ENCODE measurements at places on chromosomes 2 and 18. TPM values are rescaled to one million over a fixed set of nuclear protein-coding genes. Genes with fewer than 3 reads are reported as not detected.

DNA sequence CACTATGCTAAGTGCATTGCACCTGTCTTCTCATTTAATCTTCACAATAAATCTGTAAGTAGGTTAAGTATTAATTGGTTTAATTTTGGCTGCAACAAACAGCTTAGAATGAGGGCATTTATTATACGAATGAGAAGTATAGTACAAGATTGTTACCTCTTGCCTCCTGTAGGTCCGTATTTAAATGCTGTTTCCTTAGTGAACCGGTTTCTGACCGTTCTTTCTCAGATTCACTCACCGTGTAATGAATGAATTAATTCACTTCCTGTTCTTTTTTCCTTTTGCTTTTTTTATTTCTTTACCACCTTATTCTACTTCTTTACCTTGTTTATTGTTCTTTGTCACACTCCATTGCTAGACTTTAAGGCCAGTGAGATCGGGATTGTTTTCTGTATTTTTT lies 153.8 kb upstream of the RASGRP3 start:
- no peaks in the 10 kb centered on the region for H3K36me3 ChIP-seq
- no peak overlapping the region for H3K4me3 ChIP-seq
- no peak overlapping the region for H3K27ac ChIP-seq

DNA sequence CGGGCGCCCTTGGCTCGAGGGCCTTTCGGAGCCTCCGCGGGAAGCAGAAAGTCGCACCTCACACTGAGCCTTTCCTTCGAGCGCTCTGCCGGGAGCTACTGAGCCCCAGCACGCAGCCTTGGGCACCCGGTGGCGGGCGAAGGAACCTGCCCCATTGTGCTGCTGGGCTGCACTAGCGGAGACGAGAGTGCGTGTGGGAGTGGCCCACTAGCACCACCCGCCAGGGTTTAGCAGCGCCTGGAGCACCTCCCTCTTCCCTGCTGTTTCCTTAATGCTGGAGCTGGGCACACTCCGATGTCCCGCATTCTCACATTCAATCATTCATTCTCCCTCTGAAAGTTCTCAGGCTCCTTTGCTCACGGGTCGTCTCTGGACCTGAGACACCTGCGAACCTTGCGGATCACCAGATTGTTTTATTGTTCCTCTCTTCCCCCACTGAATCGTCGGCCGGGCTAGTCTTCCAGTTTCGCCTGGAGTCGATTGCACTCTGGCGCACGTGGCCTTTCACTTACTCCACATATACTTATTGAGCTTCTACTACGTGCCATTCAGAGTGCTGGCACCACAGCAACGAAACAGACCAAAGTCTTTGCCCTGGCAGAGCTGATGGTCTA lies 8.5 kb upstream of the PAX3 start:
- H3K4me3 ChIP-seq = no peak overlapping the region
- H3K27ac ChIP-seq = no peak overlapping the region

GRCh38 chr18:31057051-31057450 lies 14.5 kb upstream of the DSC3 start:
- DNase-seq = no peak
- no peak overlapping the region for H3K4me3 ChIP-seq
- no peaks in the 10 kb centered on the region for H3K4me1 ChIP-seq

- DNase-seq = peak; percentile 67
- H3K27ac ChIP-seq = no peak overlapping the region
- no peak overlapping the region for H3K4me3 ChIP-seq
- H3K27me3 ChIP-seq = no peaks in the 10 kb centered on the region
- no peaks in the 10 kb centered on the region for H3K4me1 ChIP-seq
Measured at GRCh38 chr18:12934454-12935071, 13.2 kb upstream of the SEH1L start.

DNA sequence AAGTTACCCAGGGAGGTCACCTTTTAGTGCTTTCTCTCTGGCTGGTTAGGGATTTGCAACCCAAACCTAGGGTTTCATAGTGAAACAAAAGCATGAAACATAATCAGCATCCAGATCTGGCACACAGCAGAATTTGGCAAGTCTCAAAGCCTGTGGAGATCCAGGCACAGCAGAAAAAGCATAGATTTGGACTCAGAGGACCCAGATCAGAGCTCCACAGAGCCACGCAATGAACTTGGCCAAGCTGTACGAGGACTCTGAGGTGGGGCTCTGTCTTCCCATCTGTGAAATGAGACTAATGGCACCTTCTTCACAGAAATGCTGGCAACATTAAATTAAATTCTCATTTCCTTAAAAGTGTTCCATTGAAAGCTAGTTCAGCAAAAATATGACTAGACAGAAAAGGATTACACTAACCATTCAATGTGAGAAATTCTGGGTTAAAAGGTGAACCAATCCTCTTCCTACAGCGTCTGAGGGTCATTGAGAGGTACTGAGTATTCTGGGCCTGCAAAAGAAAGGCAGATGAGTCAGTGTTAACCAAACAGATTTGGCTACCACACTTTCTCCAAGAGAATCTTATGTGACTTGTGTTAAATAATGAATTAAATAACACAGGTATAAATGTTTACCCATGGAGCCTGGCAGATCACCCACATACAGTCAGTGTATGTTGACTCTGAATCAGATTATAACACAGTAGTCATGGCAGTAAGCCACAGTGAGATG lies 266.3 kb downstream of the MREG start:
- H3K27me3 ChIP-seq = no peaks in the 10 kb centered on the region
- H3K4me3 ChIP-seq = no peak overlapping the region
- DNase-seq = no peak
- no peaks in the 10 kb centered on the region for H3K36me3 ChIP-seq

DNA sequence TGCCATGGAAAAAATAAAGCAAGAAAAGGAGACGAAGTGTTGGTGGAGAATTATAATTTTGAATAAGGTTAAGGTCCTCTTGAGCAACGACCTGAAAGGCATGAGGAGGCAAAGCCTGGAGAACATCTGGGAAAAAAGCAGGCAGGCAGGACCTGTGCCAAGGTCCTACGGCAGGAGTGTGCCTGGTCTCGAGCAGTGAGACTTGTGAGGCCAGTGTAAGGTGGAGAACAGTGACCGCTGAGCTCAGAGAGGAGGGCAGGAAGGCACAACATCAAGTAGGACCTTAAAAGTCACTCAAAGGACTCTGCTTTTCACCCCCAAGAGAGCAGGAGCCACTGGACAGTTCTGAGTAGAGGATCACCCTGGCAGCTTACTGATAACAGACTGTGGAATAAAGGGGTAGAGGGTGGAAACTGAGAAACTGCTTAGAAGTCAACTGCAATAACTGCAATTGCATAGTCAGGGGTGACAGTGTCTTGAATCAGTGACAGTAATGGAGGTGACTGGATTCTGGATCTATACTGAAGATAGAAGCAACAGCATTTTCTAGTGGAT lies 3.5 kb downstream of the NOL10 start:
- no peaks in the 10 kb centered on the region for H3K27me3 ChIP-seq
- H3K27ac ChIP-seq = no peak overlapping the region
- no peak for DNase-seq
- H3K4me1 ChIP-seq = peaks cover 10% of the 10 kb centered on the region

DNA sequence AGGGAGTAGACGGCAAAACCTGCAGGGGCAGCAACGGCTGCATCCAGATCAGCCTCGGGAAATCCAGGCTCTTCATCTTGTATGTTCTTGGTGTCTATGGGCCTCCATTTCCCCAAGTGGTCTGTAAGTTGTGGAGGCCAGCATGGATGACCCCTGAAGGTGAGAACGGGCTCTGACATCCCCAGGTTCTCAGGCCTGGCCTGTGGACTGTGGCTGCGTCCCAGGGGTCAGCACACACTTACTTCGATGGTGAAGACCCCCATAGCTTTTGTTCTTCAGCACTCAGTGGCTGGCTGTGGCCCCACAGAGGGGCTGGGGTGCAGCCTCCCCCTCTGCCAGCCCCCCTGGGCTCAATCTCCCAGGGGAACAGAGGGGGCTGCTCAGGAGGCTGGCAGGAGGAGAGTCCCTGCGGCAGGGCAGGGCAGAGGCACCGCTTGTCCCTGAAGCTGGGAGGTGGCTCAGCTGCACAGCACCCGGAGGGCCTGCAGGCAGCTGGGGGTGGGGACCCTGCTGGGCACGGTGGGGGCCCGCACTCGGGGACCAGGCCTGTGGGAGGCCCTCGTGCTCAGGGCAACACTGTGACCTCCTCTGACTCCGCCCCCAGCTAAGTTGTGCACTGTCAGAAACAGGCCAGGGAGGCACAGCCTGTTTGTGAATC lies 3.8 kb downstream of the SLC66A3 start:
- H3K4me1 ChIP-seq = no peaks in the 10 kb centered on the region
- no peak overlapping the region for H3K27ac ChIP-seq
- H3K36me3 ChIP-seq = no peaks in the 10 kb centered on the region
- no peaks in the 10 kb centered on the region for H3K27me3 ChIP-seq

- no peaks in the 10 kb centered on the region for H3K4me1 ChIP-seq
- H3K27me3 ChIP-seq = no peaks in the 10 kb centered on the region
- no peak overlapping the region for H3K27ac ChIP-seq
- no peak for DNase-seq
- H3K4me3 ChIP-seq = no peak overlapping the region
- no peaks in the 10 kb centered on the region for H3K36me3 ChIP-seq
Measured at GRCh38 chr2:3751806-3752205, 48.4 kb downstream of the DCDC2C start.

- DNase-seq = no peak
- H3K36me3 ChIP-seq = no peaks in the 10 kb centered on the region
- no peaks in the 10 kb centered on the region for H3K4me1 ChIP-seq
- H3K4me3 ChIP-seq = no peak overlapping the region
Measured at GRCh38 chr18:75638223-75638775, 210.8 kb upstream of the SMIM21 start.

DNA sequence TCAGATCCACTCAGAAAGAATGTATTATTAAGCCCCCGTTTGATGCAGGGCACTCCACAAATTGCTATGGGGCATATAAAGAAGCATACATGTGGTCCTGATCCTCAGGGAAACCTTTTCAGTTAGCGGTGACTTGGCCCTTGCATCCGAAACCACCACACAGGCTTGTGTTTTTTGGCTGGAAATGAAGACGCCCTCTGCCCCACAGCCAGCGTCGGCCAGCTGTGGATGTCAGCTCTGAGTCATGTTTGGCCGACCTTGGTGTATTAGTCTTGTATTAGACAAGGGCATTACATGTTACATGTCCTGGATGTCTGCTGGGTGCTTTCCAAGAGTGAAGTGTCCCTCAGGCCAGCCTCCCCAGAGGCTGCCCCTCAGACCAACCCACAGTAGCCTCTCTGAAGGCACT lies 107.6 kb upstream of the MAP3K20 start:
- no peaks in the 10 kb centered on the region for H3K4me1 ChIP-seq
- no peaks in the 10 kb centered on the region for H3K27me3 ChIP-seq

- no peaks in the 10 kb centered on the region for H3K27me3 ChIP-seq
- no peak overlapping the region for H3K4me3 ChIP-seq
- peaks cover 9% of the 10 kb centered on the region for H3K4me1 ChIP-seq
- no peak for DNase-seq
Measured at GRCh38 chr18:2920546-2921343, 73.9 kb downstream of the EMILIN2 start.

GRCh38 chr2:241869087-241869961 lies at the start of gene RTP5:
RTP5 (plus strand) TSS chr2:241869729; CDS start chr2:241869757, 28 bp downstream.
- no peak for DNase-seq
- no peaks in the 10 kb centered on the region for H3K36me3 ChIP-seq
- H3K27ac ChIP-seq = no peak within 1 kb of the TSS
- H3K4me1 ChIP-seq = peaks cover 5% of the 10 kb centered on the region

DNA sequence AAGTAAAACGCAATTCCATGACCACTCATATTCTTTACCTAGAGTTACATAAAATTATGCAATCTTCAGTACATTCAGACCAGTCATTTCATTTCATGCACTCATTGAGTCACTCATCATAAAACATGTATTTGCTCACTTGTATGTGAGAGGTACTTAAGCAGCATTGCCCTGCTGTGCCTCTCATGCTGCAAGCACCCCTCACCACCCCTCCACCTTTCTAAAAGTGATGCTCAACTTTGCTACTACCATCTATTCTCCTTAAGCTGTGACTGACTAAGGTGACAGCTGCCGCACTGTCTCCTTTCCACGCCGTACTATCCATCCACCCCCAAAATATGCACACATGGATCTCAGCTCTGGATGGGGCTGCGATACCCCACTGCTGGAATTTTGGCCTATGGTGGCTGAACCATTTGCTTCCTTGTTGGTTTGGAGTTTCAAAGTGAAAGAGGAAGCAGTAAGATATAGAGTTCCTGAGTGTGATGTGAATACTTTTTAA lies 7.2 kb downstream of the ARHGAP25 start:
- no peaks in the 10 kb centered on the region for H3K36me3 ChIP-seq
- H3K27ac ChIP-seq = no peak overlapping the region
- no peak for DNase-seq
- H3K27me3 ChIP-seq = no peaks in the 10 kb centered on the region

DNA sequence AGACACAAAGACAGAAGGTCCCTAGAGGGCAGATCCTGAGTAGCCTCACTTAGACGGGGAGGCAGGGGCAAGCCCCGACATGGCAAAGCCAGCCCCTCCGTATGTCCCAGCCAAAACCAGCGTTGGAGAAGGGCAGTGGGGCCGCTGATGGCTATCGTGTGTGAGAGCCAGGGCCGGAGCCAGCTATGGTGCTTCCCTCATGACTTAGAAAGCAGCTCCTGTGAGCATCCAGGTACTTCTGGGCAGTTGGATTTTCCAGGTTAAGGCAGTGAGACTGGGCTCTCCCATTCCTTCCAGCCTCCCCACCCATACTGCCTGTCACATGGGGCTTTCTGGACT lies 31.2 kb upstream of the ROCK2 start:
- no peaks in the 10 kb centered on the region for H3K36me3 ChIP-seq
- H3K27me3 ChIP-seq = no peaks in the 10 kb centered on the region
- DNase-seq = no peak
- H3K4me3 ChIP-seq = no peak overlapping the region

GRCh38 chr18:22207021-22207758 lies 37.8 kb downstream of the GATA6 start:
- no peak overlapping the region for H3K4me3 ChIP-seq
- no peaks in the 10 kb centered on the region for H3K36me3 ChIP-seq
- no peak for DNase-seq
- no peak overlapping the region for H3K27ac ChIP-seq
- no peaks in the 10 kb centered on the region for H3K27me3 ChIP-seq
- H3K4me1 ChIP-seq = no peaks in the 10 kb centered on the region

DNA sequence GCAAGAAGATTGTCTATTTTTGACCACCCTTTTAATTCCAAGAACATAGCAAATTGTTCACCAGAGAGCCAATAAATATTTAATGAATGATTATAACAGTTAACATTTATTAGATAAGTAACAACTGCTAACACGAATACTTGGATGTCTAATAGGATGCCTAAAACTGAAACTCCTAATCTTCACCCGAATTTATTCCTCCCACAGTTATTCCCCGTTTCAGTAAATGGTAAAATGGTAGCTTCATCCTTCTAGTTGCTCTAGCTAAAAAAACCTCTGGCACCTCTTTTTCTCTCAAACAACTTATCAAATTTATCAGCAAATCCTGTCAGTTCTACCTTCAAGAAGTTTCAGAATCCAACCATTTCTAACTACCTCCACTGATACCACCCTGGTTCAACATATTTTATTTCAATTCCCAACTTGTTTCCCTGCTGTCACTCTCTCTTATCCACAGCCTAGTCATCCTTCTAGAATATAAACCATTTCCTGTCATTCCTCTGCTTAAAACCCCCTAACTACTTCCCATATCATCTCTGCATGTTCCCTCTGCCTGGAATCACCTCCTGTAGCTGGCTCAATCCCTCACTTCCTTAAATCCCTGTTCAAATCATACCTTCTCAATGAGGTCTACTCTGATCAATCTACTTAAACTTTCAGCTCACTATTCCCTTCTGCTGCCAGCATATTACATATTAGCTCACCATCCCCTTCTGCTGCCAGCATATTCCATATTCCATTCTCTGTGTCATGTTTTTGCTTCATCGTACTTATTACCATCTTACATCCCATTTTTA lies 93.8 kb downstream of the ROCK2 start:
- no peaks in the 10 kb centered on the region for H3K36me3 ChIP-seq
- no peak overlapping the region for H3K27ac ChIP-seq
- peaks cover 3% of the 10 kb centered on the region for H3K4me1 ChIP-seq
- no peak for DNase-seq
- H3K27me3 ChIP-seq = no peaks in the 10 kb centered on the region
- H3K4me3 ChIP-seq = no peak overlapping the region

The MSH2 gene
- 14.0 TPM for total RNA-seq

The CNTNAP5 gene
- not detected for total RNA-seq

The ABCB11 gene
- total RNA-seq = 1.2 TPM

The THAP4 gene
- 92.9 TPM for total RNA-seq

Data from prostate gland (tissue), 2 donors.